ENCODE measurements at places on chromosomes 6 and 20. TPM values are rescaled to one million over a fixed set of nuclear protein-coding genes. Genes with fewer than 3 reads are reported as not detected.

The TOMM6 gene
- total RNA-seq = 246 TPM

The BMP6 gene
- total RNA-seq = 4.0 TPM

The PCSK2 gene
- not detected for total RNA-seq

The RIMS1 gene
- 0.07 TPM for total RNA-seq
